Osteoblast (primary cell): ENCODE measurements at places on chromosomes 6 and 20. TPM values are rescaled to one million over a fixed set of nuclear protein-coding genes. Genes with fewer than 3 reads are reported as not detected.

DNA sequence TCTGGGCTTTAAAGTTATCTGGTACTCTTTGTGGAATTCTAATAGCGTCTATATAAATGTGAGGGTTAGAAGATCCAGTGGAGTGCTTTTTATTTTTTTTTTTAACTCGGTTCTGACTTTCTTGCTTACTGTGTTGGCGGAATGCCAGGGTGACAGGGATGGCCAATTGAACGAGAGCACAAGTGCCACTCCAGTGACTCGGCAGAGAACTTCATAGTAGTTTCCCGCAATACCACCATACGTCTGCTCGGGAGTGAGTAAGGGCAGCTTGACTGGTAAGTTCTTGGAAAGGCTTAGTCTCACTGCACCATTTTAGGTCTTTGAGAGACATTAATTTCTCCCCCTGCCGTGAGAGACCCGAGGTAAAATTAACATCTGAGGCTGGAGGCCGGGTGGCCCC is 49.4 kb upstream of the TULP1 start:
- H3K27me3 ChIP-seq, result peaks cover 39% of the 10 kb centered on the region
- H3K4me1 ChIP-seq, result no peaks in the 10 kb centered on the region
- H3K4me3 ChIP-seq, result no peak overlapping the region
- H3K36me3 ChIP-seq, result no peaks in the 10 kb centered on the region

DNA sequence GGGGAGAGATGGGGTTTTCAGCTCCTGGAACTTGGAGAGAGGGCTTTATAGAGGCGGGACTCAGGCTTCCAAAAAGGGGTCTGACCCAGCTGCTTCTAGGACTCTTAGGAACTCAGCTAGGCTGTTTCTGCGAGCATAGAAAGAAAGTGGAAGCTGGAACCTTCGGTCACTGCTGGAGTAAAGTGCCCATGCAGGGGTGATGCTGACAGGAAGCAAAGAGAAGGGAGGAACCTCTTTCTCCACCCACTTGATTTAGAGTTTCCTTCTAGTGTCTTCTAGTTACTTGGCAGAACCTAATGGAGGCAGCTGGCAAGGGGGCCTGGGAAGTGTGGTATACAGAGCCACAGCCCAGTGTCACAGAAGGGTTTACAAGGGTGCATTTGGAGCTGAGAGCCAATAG is 283.6 kb downstream of the QKI start:
- H3K4me3 ChIP-seq, result no peak overlapping the region
- no peaks in the 10 kb centered on the region for H3K27me3 ChIP-seq
- no peak for DNase-seq
- no peak overlapping the region for H3K27ac ChIP-seq
- no peaks in the 10 kb centered on the region for H3K4me1 ChIP-seq

DNA sequence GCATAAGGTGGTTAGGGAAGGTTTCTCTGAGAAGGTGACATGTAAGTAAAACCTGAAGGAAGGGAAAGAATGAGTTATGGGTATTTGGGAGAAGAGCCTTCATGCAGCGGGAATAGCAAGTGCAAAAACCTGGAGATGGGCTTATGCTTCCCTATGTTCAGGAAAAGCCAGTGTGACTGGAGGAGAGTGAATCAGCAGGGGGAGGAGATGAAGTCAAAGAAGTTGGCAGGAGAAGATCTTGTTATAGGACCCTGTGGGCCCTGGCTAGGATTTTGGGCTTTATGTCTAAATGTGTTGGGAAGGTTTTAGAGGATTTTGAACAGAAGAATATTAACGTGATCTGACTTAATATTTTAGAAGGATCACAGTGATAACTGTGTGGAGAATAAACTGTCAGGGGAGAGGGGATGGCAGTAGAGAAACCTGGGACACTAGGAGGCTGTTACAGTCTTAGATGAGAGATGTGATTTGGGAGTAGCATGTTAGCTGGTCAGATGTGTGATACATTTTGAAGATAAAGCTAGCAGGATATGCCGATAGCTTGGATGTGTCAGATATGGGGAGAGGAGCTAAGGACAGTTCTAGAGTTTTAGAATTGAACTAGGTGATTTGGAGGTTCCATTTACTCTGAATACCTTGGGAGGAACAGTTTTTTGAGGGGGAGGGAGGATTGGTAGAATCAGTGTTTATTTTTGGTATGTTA is 41.0 kb downstream of the PHF3 start:
- no peak overlapping the region for H3K4me3 ChIP-seq
- no peaks in the 10 kb centered on the region for H3K4me1 ChIP-seq
- no peak overlapping the region for H3K27ac ChIP-seq

- H3K27me3 ChIP-seq, result no peaks in the 10 kb centered on the region
- H3K4me1 ChIP-seq, result no peaks in the 10 kb centered on the region
- no peaks in the 10 kb centered on the region for H3K36me3 ChIP-seq
- DNase-seq, result peak; percentile 84
- H3K27ac ChIP-seq, result no peak overlapping the region
Measured at GRCh38 chr6:36752886-36753506, 55.4 kb downstream of the RAB44 start.

GRCh38 chr6:135094403-135094821 is 39.8 kb upstream of the HBS1L start:
- no peaks in the 10 kb centered on the region for H3K36me3 ChIP-seq
- no peak overlapping the region for H3K4me3 ChIP-seq
- H3K4me1 ChIP-seq, result no peaks in the 10 kb centered on the region
- no peak for DNase-seq
- H3K27me3 ChIP-seq, result peaks cover 38% of the 10 kb centered on the region
- H3K27ac ChIP-seq, result no peak overlapping the region

DNA sequence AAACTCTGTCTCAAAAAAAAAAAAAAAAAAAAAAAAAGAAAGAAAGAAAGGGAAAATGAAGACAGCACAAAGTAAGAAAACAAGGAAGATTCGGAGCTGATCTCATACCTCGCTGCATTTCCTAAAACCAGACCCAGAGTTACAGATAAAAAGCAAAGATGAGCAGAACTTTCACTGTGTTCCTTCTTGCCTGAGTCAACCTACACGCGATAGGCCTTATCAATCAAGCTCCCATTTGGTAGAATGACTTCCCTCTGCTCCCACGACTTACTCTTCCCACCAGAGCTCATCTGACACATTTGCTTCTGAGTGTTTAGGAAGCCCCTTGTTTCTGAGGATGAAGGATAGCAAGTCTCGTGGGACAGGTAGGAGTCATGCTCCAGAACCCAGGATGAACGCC is 302.9 kb downstream of the TFAP2A start:
- H3K4me3 ChIP-seq, result no peak overlapping the region
- H3K36me3 ChIP-seq, result no peaks in the 10 kb centered on the region
- H3K27me3 ChIP-seq, result no peaks in the 10 kb centered on the region

DNA sequence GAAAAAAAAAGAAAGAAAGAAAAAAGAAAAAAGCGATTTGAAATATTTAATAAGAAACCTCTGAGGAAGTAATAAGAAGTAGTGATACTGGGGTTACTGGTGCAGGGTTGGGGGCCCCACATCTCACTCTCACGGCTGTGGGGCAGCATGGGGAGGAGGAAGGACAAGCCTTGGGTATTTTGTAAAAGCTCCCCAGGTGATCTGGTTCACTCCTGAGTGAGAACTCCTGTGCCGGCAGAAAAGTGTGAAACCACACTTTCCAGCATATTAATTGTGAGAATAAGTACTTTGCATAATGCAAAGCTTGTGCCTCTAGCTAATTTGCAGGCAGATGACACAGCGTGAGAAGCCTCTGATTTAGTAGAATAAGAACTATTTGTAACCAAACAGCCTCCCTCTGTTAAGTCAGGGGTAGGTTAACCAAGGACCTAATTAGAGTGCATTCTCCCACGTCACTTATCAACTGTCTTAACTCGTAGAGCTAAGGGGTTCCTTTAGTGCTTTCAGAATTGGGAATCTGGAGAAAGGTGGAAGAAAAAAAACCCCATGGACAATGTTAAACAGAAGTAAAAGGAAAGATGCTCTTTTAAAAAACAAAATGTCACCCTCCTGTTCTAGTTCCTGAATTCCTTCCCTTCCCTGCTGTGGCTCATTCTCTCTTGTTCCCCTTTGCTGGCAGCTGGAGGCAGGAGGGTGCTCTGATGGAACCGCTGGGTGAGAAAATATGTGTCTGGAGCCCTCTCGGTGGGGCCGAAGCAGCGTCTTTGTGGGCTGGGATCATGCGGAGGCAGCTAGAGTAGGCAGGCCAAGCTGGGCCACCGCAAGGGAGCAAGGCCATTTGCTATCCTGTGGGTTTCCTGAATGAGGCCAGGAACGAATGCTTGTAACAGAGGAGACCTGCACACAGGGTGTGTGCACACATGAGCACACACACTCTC is 108.7 kb downstream of the FYN start:
- H3K4me3 ChIP-seq, result no peak overlapping the region
- H3K27ac ChIP-seq, result peak overlapping the region; percentile 54
- H3K36me3 ChIP-seq, result no peaks in the 10 kb centered on the region
- peaks cover 52% of the 10 kb centered on the region for H3K4me1 ChIP-seq

GRCh38 chr6:2945153-2945452 is 26.3 kb downstream of the SERPINB6 start:
- no peak overlapping the region for H3K27ac ChIP-seq
- peaks cover 22% of the 10 kb centered on the region for H3K36me3 ChIP-seq
- H3K4me3 ChIP-seq, result no peak overlapping the region
- H3K4me1 ChIP-seq, result no peaks in the 10 kb centered on the region
- H3K27me3 ChIP-seq, result no peaks in the 10 kb centered on the region
- no peak for DNase-seq

DNA sequence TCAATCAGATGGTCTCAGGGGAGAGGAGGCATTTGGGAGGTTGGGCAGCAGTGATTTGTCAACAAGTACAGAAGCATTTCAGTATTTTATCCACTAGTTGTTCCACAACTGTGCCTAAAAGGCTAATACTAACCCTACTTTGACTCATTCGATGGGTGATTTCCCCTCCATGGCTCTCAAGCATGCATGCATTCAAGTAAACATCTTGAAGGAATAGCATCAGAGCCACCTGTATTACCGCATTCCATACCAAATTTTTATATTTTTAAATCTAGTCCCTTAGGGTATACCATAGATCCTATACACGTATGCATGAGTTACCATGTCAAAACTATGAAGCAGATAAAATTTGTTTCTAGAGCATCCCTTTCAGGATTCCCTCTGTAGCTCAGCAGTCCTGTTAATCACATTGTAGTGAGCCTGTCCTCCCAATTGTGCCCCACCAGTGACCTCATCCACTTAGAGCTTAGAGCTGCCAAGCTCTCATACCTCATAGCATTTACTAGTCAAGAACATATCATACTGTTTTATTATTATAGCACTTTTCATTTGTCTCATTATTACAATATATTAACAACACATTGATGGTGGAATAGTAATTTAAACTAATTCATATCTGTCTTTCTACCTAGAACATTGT is 213.8 kb downstream of the LAMA2 start:
- no peaks in the 10 kb centered on the region for H3K4me1 ChIP-seq
- no peak for DNase-seq
- no peak overlapping the region for H3K27ac ChIP-seq
- H3K4me3 ChIP-seq, result no peak overlapping the region
- no peaks in the 10 kb centered on the region for H3K27me3 ChIP-seq

DNA sequence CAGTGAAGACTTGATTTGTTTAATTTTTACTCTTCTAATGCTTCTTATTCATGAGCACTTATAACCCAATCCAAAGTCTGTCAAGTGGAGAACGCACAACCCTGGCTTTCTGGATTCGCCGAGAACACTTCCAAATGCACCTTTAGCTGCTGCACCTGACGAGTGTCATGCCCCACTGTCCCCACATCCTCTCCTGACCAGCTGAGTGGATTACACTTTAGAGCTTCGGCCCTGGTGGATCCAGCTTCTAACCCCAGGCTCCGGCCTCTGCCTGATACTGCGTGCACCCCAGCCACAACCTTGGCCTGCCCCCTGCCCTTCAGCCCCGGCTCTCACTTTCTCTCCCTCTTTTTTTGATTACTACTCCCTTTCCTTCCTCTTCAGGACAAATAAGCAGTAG is 258.8 kb downstream of the TMEM242 start:
- no peak overlapping the region for H3K4me3 ChIP-seq
- H3K27ac ChIP-seq, result no peak overlapping the region
- no peaks in the 10 kb centered on the region for H3K36me3 ChIP-seq
- H3K27me3 ChIP-seq, result no peaks in the 10 kb centered on the region
- no peak for DNase-seq

- no peak for DNase-seq
- no peak overlapping the region for H3K27ac ChIP-seq
- no peaks in the 10 kb centered on the region for H3K36me3 ChIP-seq
- H3K27me3 ChIP-seq, result peaks cover 7% of the 10 kb centered on the region
- no peaks in the 10 kb centered on the region for H3K4me1 ChIP-seq
Measured at GRCh38 chr6:83847179-83847578, 6.0 kb upstream of the RIPPLY2 start.

DNA sequence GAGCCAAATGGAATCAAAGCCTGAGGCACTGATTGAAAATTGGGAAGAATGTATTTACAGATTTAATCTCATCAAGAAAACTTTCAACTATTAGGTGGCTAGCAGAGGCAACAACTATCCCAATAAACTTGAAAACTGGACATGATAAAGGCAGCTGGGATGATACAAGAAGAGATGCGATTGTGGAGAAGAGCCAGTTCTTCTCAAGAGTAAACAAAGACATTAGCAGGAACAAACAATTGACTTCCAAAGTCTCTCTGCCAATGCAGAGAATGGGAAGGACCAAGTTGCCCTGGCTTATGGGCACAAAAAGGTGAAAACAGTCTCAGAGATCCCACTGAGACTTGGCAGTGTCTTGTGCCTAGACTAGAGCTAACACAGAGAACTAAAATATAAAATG is 132.4 kb downstream of the SOBP start:
- no peak for DNase-seq
- peaks cover 5% of the 10 kb centered on the region for H3K4me1 ChIP-seq
- no peaks in the 10 kb centered on the region for H3K36me3 ChIP-seq
- no peaks in the 10 kb centered on the region for H3K27me3 ChIP-seq

- H3K36me3 ChIP-seq, result no peaks in the 10 kb centered on the region
- no peaks in the 10 kb centered on the region for H3K27me3 ChIP-seq
- no peak overlapping the region for H3K4me3 ChIP-seq
- DNase-seq, result no peak
Measured at GRCh38 chr6:130600880-130601341, 226.3 kb upstream of the SMLR1 start.

DNA sequence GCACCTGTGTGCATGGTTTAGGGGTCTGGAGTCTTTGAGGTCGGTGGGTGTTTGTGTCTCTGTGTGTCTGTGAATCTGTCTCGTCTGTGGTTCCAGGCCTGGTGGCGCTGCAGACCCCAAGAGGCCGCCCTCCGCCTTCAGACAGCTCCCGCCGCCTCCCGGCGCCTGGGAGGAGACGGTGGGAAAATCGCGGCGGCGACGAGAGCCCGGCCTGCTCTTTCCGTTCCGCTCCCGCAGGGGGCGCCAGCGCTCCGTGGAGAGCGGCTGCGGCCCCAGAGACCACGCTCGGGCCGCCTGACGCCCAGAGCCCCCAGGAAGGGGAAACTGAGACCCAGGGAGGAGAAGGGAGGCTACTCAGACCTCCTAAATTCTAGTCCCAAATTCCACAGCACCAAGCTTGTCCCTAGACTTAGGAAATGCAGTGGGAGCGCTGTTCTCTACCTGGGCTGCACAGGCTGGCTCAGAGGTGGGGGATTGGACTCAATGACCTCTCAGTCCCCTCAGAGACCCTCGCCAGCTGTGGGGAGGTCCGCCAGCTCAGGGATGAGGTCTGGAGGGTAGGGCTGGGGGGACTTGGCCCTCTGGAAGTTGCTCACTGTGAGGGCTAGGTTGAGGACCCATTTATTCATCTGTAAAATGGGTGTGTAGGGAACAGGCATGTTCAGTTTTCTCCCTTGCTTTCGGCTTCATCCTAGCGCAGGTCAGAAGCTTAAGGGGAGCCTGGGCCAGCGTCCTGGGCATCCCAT is 36.9 kb upstream of the BLCAP start:
- DNase-seq, result peak; percentile 93
- H3K4me3 ChIP-seq, result no peak overlapping the region
- no peak overlapping the region for H3K27ac ChIP-seq

TEAD3 gene
- total RNA-seq, result 10.9 and 11.2 TPM in 2 replicates

TPBG gene
- 47.8 and 48.6 TPM in 2 replicates for total RNA-seq

PCK1 gene
- total RNA-seq, result not detected in 2 replicates

AIF1 gene
- 0.36 TPM in 1 of 2 replicates, not detected in the other for total RNA-seq

METTL24 gene
- total RNA-seq, result 0.29 and 0.36 TPM in 2 replicates

GLP1R gene
- total RNA-seq, result not detected in 2 replicates

IL20RA gene
- 0.29 and 0.36 TPM in 2 replicates for total RNA-seq
